Right lung (tissue), 10 donors: ENCODE measurements at places on chromosomes 12 and 14.

- DNase-seq = peak; percentile 27
Observed at GRCh38 chr12:47882781-47883546, 21.8 kb downstream of the VDR start.

GRCh38 chr14:76957224-76957891 is 71.2 kb downstream of the IRF2BPL start:
- DNase-seq = no peak

DNA sequence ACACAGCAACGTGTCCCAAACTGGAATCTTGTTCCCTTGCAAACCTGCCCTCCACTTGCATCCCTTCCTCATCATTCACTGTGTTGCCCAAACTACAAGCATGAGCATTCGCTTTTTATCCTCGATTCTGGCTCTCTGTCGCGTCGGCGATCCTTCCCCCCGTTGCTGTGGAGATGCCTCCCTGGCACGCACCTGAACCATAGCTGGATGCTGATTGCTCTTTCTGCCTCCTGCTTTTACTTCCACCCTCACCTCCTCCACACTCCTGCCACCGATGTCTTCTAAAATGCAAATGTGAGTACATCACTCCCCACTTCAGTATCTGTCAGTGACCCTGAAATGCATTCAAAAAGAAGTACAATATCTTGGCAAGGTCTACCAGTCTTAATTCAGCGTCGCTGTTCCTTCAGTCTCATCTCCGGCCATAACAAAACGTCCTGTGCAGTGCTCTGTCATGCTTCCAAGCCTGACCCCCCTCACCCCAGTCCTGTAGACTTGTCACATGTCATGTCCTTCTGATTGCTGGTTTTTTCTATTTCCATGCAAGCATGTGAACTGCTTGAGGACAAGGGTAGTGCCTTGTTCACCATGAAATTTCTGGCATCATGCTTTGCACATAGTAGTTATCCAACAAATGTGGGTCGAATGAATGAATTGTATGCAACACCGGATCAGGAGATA is 2.5 kb upstream of the PPP2R5C start:
- DNase-seq = no peak

DNA sequence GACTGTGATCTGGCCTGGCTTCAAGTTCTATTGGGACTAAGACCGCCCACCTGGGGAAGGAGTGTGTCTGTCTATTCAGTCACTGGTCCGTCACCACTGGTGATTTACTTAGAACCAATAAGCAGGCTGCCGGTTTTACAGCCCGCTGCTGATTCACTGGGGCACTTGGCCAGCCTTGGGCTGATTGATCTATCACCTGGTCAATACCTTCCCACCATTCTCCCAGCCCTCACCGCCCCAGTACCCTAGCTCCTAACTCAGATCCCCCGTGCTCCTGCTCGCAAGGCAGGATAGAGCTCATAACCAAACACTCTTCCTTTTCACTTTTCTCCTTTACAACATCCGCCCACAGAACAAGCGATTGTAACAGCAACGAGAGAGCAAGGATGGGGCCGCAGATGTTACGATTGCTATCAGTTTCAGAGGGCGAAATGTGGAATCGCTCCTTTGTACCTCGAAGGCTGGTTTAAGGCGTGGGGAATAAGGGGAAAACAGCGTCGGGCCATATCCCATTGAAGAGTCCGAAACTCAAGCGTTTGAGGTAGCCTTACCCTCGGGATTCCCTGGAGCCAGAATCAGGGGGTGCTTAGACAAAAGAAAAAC is 672 bp downstream of the RDH11 start:
- DNase-seq = peak; percentile 48

GRCh38 chr12:103600967-103601728 is 14.1 kb downstream of the STAB2 start:
- DNase-seq = no peak

- no peak for DNase-seq
Observed at GRCh38 chr12:6044082-6044481, 80.4 kb downstream of the VWF start.

- peak; percentile 97 for DNase-seq
Observed at GRCh38 chr12:57893431-57894353, 47.2 kb upstream of the CTDSP2 start.

GRCh38 chr14:99803803-99804202 is 10.6 kb downstream of the EML1 start:
- DNase-seq = no peak

DNA sequence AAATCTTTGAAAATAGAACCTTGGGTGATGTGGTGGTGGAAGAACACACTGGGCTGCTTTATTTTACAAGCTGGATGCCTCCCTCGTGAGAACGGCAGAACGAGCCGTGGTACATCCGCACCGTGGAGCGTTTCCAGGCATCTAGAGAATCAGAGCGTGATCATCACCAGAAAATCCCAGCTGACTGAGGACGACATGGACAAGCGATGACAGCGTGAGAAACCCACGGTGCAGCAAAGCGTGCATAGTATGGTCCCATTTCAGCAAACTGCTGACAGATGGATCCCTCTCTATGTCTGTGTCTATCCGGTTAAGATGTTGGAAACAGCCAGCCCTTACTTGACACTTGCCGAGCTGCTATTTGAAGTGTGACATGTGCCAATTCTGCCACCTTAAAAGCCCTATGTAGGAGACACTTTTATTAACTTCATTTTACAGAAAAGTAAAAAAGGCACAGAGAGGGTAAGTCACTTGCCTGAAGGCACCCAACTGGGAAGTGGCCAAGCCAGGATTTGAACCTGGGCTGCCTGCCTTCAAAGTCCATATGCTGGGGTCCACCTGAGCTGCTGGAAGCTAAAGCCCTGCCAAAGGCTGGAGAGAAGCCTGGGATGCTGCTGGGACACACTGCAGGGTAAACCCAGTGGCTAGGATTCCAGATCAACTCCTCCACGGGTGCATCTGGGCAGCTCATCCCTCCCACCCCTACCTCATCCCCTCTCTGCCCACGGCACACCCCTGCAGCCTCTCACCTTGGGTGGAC is 14.9 kb downstream of the SCARB1 start:
- DNase-seq = no peak

DNA sequence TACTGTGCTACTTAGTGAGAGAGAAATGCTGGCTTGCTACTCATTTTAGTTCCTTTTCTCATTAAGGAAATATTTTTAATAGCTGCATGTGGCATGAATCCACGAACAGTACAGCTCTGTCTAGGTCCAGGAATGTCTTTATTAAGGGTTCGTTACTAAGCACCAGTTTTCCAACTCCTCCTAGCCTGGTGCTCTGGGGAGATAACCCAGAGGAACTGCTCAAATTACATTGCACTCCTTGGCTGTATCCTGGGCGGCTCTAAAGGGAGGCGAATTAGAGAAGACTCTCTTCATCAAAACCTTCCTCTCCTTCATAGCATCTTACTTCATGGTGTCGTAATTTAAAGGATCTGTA is 101.3 kb downstream of the PPM1A start:
- DNase-seq = no peak

- no peak for DNase-seq
Observed at GRCh38 chr12:22866406-22866805, 241.4 kb downstream of the ETNK1 start.

DNA sequence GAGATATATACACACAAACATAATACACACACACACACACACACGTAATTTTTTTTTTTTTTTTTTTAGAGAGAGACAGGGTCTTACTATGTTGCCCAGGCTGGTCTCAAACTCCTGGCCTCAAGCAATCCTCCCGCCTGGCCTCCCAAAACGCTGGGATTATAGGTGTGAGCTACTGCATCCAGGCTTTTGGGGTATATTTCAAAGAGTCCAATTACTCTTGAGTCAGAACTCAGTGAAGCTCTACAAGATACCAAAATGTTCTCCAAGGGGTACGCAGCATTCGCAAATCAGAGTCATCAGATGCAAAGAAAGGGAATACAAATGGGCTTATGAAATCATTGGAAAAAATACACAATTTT is 54.0 kb downstream of the PHLDA1 start:
- DNase-seq = no peak

GRCh38 chr14:70931008-70931407 is 23.7 kb downstream of the PCNX1 start:
- no peak for DNase-seq

GRCh38 chr12:108350511-108350910 is 11.4 kb upstream of the CMKLR1 start:
- DNase-seq = no peak

DNA sequence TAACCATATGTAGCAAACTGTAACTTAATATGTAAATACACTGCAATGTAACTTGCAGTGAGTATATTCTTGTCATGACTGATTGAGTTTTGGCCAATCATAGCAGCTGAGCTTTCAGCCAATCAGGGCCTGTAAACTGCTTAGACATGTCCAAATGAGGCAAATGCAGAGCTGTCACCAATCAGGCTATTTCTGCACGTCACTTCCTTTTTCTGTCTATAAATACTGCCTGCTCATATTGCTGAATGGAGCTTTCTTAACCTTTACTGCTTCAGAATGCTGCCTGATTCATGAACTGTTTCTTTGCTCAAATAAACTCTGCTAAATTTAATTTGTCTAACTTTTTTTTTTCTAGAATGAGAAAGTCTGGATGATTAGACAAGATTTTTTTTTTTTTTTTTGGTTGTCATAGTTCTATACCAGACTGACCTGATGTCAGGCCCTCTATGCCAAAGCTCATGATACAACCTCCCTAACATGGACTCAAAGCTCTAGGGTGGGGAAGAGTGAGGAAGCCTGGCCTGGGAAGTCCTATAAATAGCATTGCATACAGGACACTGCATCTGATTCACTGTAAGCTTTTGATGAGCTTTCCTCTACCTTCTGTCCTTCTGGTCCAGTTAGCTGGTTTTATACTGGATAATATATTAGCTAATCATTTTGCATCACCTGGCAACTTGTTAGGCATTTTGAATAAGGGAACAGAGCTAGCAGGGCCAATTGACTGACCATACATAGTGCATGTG is 12.0 kb downstream of the MGP start:
- DNase-seq = no peak

DNA sequence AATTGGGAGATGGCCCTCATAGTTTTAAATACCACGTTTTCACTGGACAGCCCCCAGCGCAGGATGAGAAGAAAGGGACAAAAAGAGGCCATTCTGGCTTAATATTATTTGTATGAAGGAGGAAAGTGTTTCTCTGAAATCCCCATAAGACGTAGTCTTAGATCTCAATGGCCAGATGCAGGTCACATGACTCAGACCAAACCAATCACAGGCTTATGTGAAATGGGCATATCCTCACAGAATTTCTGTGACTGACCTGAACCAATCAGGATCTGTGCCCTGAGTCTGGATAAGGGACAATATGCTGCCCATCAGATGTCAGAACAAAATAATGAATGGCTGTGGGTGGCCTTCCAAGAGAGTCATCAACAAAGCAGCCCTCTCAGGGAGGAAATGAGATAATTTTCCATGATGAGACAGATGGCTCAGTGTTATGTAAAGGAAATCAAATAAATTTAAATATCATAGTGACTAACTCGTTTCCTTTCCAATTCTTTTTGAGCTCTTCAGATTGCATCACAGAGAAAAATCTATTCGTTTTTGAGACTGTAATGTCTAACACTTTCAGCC is 1009.5 kb upstream of the TMEM132C start:
- no peak for DNase-seq

DNA sequence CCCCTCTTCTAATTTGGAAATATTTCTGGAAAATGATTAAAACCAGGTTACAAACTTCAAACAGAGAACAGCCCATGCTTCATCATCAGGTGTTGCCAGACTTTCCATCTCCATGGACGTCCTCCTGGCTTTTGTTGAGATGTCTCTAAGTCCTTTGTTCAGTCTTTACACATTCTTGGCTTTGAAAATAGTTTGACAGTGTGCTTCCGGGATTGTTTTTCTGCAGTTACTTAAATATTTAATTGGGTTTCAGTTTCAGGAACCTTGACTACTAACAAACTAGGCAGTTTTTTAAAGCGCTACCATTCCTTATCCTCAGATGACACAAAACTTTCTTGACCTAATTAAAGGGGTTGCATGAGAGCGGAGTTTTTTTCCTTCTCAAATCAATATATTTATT is 47.8 kb downstream of the GOLGA5 start:
- DNase-seq = no peak

DNA sequence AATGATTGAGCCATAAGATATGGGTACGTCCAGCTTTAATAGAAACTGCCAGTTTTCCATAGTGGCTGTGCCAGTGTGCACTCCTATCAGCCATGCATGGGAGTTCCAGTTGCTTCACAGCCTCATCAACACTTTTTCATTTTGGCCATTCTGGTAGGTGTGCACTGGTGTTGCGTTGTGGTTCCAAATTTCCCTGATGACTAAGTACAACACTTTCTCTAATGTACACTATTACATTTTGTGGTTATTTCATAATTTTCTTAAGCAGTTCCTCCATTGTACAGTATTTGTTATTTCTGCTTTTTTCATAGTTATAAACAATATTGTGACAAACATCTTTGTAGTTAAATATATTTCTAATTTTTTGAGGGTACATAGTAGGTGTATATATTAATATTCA is 21.5 kb upstream of the OAS1 start:
- no peak for DNase-seq

GRCh38 chr14:81392976-81393643 is 7.0 kb downstream of the STON2 start:
- no peak for DNase-seq

DNA sequence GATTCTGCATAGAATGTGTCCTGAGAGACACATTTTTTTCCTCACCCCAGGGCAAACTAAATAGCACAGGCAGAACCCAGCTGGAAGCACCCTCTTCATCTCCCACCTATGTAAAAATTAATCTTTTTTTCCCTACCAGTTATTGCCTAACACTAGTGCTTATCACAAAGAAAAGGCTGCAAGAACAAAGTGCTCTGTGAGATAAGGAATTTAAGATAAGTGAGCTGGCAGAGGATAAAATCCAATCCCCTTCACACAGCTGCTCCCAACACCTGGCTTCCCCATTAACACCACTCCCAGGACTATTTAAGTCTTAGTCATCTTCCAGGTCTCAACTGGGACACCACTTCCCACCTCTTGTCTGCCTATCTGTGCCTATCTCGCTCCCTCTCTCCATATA is 75.2 kb downstream of the TTC9 start:
- DNase-seq = no peak

GRCh38 chr12:14846042-14846587 is 2.8 kb upstream of the ART4 start:
- no peak for DNase-seq

GRCh38 chr14:85471744-85472143 is 58.2 kb upstream of the FLRT2 start:
- no peak for DNase-seq
